ENCODE measurements at places on chromosomes 11 and 22.

DNA sequence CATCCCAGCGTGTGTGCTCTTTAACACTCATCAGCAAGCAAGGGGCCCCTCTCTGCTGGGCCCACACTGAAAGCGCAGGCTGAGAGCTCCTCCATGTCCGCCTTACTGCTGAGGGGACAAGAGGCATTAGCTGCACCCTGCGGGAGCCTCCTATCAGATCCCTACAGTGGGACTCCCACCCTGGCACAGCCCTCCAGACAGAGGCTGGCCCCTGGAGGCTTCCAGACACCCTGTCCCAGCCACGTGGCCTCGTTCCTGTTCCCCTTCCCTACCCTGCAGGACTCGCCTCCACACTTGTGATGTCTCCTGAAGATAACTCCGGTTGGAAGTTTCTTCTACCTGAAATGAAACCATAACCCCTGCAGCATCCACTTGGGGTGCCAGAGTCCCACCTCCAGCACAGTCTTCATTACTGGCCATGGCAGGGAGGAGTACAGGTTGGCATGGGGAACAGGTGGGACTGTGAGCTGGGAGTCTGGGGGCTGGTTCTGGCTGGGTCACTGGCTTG is 5.0 kb upstream of the SH3BP1 start:
- no peak for DNase-seq

DNA sequence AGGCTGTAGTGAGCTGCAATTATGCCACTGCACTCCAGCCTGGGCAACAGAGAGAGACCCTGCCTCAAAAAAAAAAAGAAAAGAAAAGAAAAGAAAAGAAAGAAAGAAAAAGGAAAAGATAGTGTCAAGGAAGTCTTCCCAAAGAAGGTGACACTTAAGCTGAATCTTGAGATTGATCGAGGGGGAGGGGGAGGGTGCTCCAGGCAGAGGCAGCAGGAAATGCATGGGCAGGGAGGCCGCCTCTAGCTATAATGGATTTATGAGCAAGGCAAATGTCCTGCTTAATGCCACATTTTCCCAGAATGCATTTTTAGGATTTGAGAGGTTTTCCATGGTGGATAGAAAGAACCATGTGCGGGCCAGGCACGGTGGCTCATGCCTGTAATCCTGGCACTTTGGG is 13.8 kb upstream of the DDB2 start:
- no peak for DNase-seq

- no peak for DNase-seq
Observed at GRCh38 chr11:74116719-74117118, 54.1 kb downstream of the C2CD3 start.

- DNase-seq, result no peak
Observed at GRCh38 chr11:14186046-14186775, 172.8 kb downstream of the RRAS2 start.

DNA sequence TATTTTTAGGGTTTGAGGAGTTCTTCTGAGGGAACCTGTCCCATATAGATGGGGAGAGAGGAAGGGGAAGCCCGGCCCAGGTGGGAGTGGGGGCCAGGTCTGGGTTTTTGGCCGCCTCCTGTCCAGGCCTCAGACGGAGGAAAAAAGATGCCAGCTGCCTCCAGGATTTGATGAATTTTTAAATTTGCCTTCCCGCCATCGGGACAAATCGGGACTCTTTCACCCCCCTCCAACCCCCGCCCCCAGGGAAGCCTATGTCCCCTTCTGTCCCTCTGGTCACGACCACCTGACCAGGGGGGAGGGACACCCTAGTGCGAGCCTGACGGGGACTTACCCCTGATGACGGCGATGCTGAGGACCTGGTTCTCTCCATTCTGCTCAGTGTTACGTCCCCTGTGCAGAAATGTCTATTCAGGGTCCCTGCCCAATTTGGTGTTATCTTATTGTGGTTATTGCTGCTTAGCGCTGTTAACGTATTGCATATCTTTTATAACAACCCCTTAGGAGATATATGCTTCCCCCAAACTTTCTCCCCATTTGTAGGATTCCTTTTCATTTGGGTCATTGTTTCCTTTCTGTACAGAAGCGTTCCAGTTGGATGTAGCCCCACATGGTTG is 115.9 kb upstream of the GRK3 start:
- DNase-seq, result no peak

GRCh38 chr11:119903389-119903788 is 174.4 kb upstream of the NECTIN1 start:
- DNase-seq, result no peak

DNA sequence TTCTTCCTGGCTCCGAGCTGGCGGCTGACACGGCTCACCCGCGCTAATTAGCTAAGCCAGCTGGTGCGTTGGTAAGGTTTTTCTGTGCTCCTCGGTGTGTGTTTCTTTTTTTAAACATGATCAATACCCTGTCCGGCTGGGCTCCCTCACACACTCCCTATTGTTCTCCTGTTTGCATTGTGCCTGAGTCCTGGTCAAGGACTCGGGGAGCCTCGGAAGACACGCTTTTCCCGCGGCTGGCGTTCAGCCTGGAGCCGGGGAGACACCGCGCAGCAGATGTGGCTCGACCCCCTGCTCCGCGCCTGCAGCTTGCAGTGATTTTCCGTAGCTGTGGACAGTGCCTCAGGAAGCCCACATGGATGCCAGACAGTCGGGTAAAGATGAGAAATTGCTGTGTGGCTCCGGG is 454.9 kb upstream of the CADM1 start:
- no peak for DNase-seq

- DNase-seq, result peak; percentile 84
Observed at GRCh38 chr11:46392421-46393230, 1.1 kb upstream of the CHRM4 start.

- DNase-seq, result peak; percentile 55
Observed at GRCh38 chr11:75474878-75475766, 42.1 kb upstream of the KLHL35 start.

DNA sequence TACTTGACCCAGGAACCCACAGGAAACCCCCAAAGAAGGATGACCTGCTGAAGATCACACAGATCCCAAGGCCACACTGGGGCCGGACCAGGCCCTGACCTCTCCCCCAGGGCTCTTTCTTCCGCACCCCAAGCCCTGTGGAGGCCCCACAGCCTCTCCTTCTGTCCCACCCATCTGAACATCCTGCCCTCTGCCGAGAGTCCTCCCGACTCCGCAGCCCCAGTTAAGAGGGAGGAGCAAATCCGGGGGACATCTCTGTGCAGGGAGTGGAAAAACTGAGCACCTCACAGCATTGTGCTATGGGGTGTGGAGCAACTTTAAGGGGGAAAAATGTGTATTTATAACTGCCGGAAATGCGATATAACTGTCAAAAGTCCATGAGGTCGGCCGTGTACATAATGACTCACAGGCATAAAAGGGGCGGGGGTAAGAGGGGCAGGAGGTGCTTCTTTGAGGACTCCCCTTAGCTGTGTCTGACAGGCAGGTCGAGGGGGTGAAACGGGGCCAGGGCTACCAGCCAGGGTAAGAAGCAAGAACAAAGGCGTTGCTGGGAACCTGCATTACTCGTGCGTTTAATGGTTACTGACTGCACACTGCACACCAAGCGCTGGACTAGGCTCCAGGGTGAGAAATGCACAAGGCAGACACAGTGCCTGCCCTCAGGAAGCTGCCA is 57.2 kb downstream of the WNT11 start:
- DNase-seq, result no peak

DNA sequence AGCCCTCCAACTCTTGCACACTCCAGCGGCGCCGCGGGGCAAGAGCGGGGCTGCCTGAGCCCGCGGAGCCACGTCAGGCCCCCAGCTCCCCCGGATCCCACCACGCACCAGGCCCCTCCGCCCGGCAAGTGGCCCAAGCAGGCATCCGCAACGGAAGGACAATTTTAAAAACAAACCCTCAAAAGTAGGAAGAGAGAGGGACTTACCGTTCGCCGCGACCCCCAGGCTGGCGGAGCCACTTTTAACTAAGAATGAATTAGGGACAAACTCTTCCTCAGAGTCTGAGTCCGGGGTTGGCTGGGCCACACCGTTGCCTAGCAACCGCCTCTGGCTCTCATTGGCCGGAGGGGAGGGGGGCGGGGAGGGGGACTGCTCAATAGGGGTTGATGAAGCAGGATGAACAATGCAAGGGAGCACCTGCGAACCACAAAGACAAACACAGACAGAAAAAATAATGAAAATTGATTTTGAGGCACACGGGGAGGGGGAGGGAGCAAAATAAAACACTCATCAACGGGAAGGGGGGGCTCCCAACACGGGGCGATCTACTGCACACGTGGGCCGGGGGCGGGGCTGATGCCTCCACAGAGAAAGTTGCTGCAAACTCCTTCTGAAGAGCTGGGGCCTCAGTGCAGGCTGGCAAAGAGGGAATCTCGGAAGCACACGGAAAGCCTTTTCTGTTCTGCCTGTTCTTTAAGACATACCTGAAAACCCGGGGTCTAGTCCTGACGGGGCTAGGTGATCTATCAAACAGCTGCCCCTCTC is 387.5 kb upstream of the NARS2 start:
- DNase-seq, result no peak

GRCh38 chr22:32828150-32828549 is 26.6 kb downstream of the TIMP3 start:
- DNase-seq, result no peak

DNA sequence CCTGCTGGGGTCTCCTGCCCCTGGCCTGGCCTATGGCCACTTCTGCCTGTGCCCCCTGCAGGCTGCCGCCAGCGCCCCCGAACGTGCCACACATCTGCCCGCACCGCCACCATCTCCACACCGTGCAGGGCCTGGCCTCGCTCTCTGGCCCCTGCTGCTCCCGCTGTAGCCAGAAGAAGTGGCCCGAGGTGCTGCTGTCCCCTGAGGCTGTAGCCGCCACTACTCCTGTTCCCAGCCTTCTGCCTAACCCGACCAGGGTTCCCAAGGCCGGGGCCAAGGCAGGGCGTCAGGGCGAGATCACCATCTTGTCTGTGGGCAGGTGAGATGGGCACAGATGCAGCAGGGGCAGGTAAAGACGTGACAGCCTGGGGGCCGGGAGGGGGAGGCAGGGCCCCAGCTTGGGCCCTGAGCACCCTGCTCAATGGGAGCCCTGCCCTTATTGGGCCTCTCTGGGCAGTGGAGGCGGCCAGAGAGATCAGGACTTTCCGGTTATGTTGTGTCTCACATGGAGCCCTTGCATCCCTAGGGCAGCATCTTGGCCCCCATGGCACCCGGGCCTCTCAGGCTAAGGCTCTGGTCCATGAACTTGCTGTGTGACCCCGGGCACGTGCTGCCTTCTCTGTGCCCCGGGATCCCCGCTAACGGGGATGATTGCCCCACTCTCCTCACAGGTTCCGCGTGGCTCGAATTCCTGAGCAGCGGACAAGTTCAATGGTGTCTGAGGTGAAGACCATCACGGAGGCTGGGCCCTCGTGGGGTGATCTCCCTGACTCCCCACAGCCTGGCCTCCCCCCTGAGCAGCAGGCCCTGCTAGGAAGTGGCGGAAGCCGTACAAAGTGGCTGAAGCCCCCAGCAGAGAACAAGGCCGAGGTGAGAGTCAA is 18.5 kb downstream of the RELT start:
- no peak for DNase-seq

- peak; percentile 29 for DNase-seq
Observed at GRCh38 chr22:31160328-31160978, 471 bp downstream of the RNF185 start.

GRCh38 chr22:46758867-46759290 is 3.6 kb upstream of the TBC1D22A start:
- DNase-seq, result peak; percentile 29

DNA sequence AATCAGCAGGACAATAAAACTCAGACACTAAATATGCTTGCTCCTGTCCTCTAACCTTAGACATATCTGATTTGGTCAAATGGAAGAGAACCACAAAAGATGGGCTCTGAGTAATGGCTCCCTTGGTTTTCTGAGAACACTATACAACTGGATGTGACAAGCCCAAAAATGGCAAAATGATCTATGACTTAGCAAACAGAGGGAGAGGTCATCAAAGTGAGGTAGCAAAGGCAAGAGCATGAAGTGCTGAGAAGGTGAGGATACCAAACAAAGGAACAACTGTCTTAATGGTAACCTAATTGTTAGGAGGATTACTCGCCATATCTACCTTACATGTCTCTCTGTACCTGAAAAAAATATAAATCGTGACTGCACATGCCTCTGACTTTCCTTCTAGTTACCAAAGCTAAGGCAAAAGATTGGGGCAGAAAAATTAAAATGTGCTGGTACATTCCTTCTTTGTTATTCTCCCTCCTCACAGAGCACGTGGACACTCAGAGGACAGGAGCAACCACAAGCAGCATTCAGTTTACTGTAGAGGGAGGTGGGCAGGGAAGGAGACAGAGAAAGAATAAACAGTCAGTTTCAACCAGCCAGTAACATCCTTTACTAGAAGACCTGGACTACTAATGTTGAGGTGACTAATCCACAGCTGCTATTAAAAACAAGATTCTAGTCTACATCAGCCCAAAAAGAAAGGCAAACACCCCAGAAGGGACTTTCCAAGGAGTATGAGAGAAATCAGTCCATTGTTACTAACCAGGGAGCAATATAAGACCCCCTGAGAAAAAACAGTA is 88.8 kb downstream of the AMBRA1 start:
- no peak for DNase-seq

DNA sequence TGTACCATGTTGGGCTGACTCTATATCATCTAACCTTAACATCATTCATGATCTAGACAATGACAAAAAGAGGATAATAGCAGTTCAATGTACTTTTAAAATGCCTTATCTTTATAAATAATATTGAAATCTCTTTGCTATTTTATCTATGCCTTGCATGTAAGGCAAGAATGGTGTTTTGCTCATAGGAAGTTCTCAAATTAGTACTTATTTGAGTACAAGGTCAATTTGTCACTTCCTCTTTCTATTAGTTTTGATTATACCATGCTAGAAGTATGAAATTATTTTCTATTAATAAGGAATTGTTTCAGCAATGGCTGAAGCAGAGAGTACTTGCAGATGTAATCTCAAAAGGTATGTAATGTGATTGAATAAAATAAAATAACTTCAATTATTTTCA is 1285.4 kb upstream of the TENM4 start:
- DNase-seq, result no peak

DNA sequence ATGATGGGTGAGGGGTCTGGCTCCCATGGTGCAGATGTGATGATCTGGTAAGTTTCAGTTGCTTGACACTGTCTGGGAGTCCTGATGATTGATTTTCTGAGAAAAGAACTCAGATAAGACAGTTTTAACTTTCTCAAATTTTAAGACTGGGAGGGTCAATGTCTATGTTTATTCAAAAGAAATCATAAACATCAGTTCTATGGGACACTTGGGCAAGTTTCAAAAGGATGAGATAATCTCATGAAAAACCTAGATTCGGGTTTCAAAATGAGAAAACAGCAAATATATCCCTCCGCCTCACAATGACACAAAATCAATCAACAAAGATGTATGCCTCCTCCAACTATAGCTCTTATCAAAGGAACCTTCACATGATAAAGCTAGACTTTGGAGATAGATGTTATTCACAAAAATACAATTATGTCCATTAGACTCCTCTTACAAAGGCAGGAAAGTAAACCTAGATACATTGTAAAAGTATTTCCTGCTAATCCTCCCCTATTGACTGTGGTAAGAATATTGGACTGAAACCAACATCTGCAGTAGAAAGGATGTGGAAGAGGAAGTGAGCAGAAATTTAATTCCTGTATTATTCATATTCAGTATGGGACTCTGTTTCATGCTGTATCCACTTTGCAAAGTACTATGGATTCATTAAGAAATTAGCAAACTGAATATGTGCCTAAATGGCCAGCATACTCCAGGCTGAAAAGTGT is 21.6 kb downstream of the SVIP start:
- no peak for DNase-seq

- no peak for DNase-seq
Observed at GRCh38 chr22:23284504-23285033, 104.3 kb downstream of the BCR start.

GRCh38 chr11:4454021-4454420 is 4.9 kb downstream of the OR52K2 start:
- no peak for DNase-seq
